ENCODE measurements at places on chromosomes 7 and 10. TPM values are rescaled to one million over a fixed set of nuclear protein-coding genes. Genes with fewer than 3 reads are reported as not detected.

ASB10 gene
- total RNA-seq, result not detected

ENTPD1 gene
- 11.6 TPM for total RNA-seq

SLC26A5 gene
- total RNA-seq, result 0.25 TPM

PLXNA4 gene
- total RNA-seq, result 20.5 TPM

PNLIPRP1 gene
- not detected for total RNA-seq

DNA sequence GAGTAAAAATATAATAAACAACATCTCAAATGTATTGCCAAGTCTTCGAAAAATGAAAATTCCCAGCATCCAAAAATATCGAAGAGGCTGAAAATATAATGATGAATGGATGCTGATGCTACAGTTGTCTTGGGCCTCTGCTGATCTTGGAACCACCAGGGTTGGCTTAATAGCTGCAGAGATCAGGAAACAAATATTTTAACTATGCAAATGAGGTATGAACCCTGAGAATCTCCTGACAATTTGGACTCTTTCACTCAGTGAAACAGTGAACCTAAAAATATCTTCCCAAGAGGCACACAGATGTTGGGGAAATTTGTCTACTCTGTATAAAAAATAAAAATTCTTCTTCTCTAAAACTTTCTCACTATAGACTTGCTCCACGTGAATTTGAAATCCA is 97.7 kb upstream of the EGFR start:
- no peak overlapping the region for H3K4me3 ChIP-seq
- no peaks in the 10 kb centered on the region for H3K4me1 ChIP-seq
- DNase-seq, result no peak
- H3K27ac ChIP-seq, result no peak overlapping the region
- H3K27me3 ChIP-seq, result no peaks in the 10 kb centered on the region
- no peaks in the 10 kb centered on the region for H3K36me3 ChIP-seq

- DNase-seq, result no peak
- no peak overlapping the region for H3K4me3 ChIP-seq
- H3K27me3 ChIP-seq, result no peaks in the 10 kb centered on the region
- H3K27ac ChIP-seq, result no peak overlapping the region
- no peaks in the 10 kb centered on the region for H3K36me3 ChIP-seq
These were observed 840.3 kb downstream of the CNTNAP2 start for GRCh38 chr7:146956853-146957252.

GRCh38 chr7:78420001-78420400 is 621.4 kb downstream of the PHTF2 start:
- no peaks in the 10 kb centered on the region for H3K27me3 ChIP-seq
- H3K36me3 ChIP-seq, result no peaks in the 10 kb centered on the region
- DNase-seq, result no peak
- no peaks in the 10 kb centered on the region for H3K4me1 ChIP-seq
- no peak overlapping the region for H3K27ac ChIP-seq

DNA sequence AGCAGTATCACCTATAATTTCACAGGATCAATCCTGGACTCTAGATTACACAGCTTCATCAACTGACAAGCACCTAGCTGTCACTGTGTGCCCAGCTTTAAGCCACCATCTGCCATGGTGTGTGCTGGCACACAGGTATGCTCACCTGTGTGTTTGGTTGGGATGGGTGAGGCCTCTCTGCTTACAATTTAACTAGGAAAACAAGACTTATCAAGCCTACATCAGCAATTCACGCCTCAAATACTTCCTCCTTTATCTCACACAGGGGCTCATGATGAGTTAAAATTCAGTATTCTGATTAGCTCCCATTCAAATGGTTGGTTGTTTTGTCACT is 608.2 kb downstream of the PARD3 start:
- no peak for DNase-seq
- H3K27ac ChIP-seq, result no peak overlapping the region
- H3K4me3 ChIP-seq, result no peak overlapping the region
- H3K36me3 ChIP-seq, result no peaks in the 10 kb centered on the region
- peaks cover 5% of the 10 kb centered on the region for H3K4me1 ChIP-seq
- H3K27me3 ChIP-seq, result peaks cover 5% of the 10 kb centered on the region

DNA sequence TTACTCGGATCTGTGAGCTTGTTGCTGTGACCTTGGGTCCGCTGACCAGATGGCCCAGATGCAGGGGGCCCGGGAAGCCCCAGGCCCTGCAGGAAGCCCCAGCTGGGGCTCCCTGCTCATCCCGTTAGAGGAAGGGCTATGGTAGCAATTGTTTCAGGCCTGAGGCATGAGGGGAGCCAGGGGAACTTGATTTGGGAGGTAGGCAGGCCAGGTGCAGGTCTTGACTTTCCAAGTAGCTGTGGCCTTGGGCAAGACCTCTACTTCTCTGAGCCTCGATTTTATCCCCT is 55.0 kb upstream of the CXCL12 start:
- no peaks in the 10 kb centered on the region for H3K36me3 ChIP-seq
- H3K4me3 ChIP-seq, result no peak overlapping the region
- no peak for DNase-seq

DNA sequence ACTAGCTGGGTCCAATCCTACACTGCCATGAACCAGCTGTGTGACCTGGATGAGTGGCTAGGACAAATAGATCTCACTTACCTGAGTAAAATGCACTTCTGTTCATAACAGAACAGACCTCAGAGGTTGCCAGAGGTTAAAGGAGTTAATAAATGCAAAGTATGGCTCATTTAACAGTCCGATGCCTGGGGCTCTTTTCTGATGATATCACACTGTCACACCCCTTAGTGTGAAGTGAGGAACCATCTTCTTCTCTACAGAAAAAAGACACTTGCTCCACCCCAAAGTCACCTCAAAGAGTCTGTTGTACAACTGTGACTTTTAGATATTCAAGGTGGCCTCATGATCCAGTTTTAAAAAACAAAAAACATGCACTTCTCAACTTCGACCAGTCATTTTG is 21.5 kb upstream of the TARP start:
- H3K4me3 ChIP-seq, result no peak overlapping the region
- no peaks in the 10 kb centered on the region for H3K4me1 ChIP-seq
- H3K27me3 ChIP-seq, result no peaks in the 10 kb centered on the region
- no peak overlapping the region for H3K27ac ChIP-seq
- H3K36me3 ChIP-seq, result no peaks in the 10 kb centered on the region

GRCh38 chr7:101232141-101232850 is 5.3 kb downstream of the CLDN15 start:
- no peak overlapping the region for H3K4me3 ChIP-seq
- H3K27ac ChIP-seq, result no peak overlapping the region
- no peaks in the 10 kb centered on the region for H3K4me1 ChIP-seq

GRCh38 chr7:15749631-15750030 is 63.1 kb upstream of the MEOX2 start:
- H3K4me3 ChIP-seq, result no peak overlapping the region
- DNase-seq, result no peak
- no peaks in the 10 kb centered on the region for H3K27me3 ChIP-seq
- H3K27ac ChIP-seq, result no peak overlapping the region
- H3K36me3 ChIP-seq, result no peaks in the 10 kb centered on the region

- no peak overlapping the region for H3K4me3 ChIP-seq
- no peak overlapping the region for H3K27ac ChIP-seq
- peaks cover 71% of the 10 kb centered on the region for H3K36me3 ChIP-seq
- H3K27me3 ChIP-seq, result no peaks in the 10 kb centered on the region
- H3K4me1 ChIP-seq, result no peaks in the 10 kb centered on the region
These were observed 47.1 kb downstream of the ZNF680 start for GRCh38 chr7:64515781-64516180.

DNA sequence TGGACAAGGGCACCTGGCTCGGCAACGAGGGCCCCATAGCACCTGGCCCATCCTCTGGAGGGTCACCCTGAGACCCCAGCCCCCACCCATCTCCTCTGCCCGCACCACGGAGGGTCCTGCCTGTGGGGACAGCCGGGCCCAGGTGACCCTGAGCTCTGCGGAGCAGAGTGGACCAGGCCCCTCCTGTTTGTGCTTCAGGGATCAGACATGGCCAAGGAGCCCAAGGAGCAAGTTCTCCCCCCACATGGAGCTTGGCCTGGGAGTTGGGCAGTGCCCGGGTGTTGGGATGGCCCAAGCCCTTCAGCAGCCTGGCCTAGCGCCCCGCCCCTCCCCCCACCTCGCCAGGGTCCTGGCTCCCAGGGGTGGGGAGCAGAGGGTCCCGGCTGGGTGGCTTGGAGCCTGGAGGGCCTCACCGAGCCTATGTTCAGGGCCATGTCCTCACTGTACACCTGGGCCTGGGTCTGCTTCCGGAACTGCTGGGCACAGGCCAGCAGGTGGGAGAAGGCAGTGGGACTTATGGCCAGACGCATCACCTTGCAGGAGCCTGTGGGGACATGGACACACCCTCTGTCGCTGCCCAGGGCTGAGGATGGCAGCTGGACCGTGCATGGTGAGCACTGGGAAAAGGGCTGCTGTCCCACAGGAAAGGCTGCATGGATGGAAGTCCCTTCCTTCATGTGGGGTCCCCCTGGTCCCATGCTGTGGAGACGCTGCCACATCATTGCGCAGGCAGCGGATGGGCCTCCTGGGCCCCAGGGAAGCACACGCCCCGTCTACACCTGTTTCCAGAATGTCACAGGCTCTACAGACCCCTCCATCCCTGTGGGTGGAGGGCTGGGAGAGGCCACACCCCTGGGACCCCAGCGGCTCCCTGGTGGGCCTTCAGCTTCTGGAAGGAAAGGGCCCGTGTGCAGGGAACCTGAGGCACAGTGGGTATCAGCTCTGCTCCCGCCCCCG is 49.2 kb upstream of the NKX6-2 start:
- DNase-seq, result no peak
- H3K27me3 ChIP-seq, result peaks cover 14% of the 10 kb centered on the region
- H3K36me3 ChIP-seq, result no peaks in the 10 kb centered on the region
- no peak overlapping the region for H3K27ac ChIP-seq

GRCh38 chr7:42347616-42348015 is 110.6 kb upstream of the GLI3 start:
- no peaks in the 10 kb centered on the region for H3K36me3 ChIP-seq
- no peak overlapping the region for H3K27ac ChIP-seq
- DNase-seq, result no peak

- peaks cover 2% of the 10 kb centered on the region for H3K27me3 ChIP-seq
- H3K36me3 ChIP-seq, result no peaks in the 10 kb centered on the region
These were observed at the start of gene OR2F2 for GRCh38 chr7:143934526-143935325. Gene OR2F2, plus strand, starts transcription at chr7:143935233. Its CDS starts 0 bp downstream, at chr7:143935233.

DNA sequence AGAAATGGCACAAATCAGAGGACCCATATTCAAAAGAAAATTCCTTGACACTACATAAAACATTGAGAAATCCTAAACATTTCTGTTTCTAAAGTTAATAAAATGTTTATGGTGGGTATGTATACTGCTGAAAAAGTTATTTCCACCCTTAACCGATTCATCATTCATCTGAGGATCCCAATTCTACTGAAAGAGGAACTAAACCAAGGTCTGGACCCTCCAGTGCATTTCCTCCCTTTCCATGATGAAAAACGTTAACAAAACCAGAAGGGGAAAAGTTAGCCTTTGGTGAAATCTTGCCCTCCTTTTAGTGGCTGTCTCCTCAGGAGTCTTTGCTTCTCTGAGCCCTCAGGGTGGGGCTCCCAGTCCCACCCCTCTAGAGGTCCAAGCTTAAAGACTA is 144.5 kb upstream of the ASAH2 start:
- H3K4me3 ChIP-seq, result no peak overlapping the region
- peaks cover 6% of the 10 kb centered on the region for H3K4me1 ChIP-seq
- H3K27me3 ChIP-seq, result no peaks in the 10 kb centered on the region
- H3K36me3 ChIP-seq, result peaks cover 8% of the 10 kb centered on the region
- H3K27ac ChIP-seq, result no peak overlapping the region

Data from activated naive CD8-positive, alpha-beta T cell treated with anti-CD3 and anti-CD28 coated beads, Interleukin-2, amount 10 ng/mL, durations not matched to agents 7 days and 5 days (primary cell).